ENCODE measurements at places on chromosomes 5 and 9. TPM values are rescaled to one million over a fixed set of nuclear protein-coding genes. Genes with fewer than 3 reads are reported as not detected.

DNA sequence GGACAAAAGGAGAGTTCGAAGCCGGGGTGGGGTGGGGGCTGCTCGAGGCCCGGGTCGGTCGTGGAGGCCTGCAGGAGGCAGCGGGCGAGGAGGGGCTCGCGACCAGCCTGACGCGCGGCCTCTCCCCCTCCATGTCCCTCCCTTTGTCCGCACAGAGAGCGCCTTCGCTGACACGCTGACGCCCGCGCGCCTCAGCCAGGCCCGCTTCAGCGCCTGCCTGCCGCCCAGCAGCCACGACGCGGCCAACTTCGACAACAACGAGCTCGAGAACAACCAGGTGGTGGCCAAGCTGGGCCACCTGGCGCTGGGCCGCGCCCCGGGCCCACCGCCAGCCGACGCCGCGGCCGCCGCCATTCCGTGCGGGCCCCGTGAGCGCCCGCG is 42.2 kb downstream of the NEURL1B start:
- no peak for ATAC-seq

DNA sequence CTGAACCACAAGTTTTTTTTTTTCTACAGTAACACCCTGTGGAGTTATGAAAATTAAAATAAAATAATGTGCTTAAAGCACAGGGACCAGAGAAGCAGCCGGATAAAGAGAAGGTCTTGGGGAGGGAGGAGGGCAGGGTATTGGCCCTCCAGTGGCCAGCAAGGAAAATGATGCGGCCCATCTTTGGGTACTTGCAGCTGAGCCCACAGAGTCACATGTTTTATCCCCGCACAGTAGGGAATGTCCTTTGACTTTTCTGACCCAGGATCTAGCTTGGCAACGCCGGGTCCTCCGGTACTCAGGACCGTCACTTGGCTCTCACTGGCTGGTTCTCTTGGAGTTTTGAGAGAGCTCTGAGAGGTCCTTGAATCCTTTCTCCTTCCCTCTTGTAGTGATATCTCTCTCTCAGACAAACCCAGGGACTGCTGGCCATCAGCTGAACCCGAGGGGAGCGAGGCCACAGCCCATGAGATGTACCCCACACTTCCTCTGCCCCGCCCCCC is 35.3 kb upstream of the HSPA9 start:
- ATAC-seq = no peak

DNA sequence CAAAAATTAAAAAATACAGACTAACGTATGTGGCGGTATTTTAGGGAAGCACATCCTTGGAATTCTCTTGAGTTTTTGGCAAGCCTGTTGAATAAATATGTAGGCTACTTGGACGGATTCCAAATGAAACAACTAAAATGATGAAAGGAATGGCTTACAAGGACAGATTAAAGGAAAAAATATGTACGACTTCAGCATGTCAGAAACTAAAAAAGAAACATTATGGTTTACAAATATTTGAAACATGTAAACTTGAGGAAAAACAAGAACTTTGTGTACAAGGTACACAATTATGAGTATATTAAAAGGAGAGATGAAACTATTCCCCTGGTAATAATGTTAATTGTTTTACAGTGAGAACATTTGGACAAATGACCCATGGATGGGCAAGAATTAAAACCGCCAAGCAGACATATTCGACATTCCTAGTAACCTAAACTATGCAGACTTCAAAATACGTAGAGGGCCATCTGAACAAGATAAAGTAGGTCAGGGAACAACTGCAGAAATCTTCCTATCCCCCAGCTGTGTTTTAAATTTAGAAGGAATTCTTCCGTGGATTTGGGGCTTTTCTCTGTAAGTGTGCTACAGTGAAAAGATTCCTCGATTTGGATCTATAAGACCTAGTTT is 12.5 kb downstream of the EDIL3 start:
- ATAC-seq = peak; percentile 29

DNA sequence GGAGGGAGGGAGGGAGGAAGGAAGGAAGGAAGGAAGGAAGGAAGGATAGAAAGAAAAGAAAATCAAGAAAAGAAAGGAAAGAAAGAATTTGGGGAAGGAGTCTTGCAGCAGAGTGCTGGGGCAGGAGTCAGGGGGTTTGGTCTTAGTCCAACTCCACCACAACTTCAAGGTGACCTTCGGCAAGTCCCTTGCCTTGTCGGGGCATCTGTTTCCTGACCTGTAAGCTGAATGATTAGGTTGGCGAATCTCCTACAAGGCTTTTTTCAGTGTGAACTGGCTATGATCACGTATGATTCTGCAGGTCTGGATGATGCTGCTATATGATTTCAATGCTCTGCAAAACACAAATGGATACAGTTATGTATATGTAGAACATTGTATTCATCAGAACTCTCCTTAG is 20.1 kb downstream of the SMIM23 start:
- no peak for ATAC-seq

- ATAC-seq = peak; percentile 95
These were observed 227.0 kb downstream of the PDE4D start for GRCh38 chr5:59666440-59667068.

DNA sequence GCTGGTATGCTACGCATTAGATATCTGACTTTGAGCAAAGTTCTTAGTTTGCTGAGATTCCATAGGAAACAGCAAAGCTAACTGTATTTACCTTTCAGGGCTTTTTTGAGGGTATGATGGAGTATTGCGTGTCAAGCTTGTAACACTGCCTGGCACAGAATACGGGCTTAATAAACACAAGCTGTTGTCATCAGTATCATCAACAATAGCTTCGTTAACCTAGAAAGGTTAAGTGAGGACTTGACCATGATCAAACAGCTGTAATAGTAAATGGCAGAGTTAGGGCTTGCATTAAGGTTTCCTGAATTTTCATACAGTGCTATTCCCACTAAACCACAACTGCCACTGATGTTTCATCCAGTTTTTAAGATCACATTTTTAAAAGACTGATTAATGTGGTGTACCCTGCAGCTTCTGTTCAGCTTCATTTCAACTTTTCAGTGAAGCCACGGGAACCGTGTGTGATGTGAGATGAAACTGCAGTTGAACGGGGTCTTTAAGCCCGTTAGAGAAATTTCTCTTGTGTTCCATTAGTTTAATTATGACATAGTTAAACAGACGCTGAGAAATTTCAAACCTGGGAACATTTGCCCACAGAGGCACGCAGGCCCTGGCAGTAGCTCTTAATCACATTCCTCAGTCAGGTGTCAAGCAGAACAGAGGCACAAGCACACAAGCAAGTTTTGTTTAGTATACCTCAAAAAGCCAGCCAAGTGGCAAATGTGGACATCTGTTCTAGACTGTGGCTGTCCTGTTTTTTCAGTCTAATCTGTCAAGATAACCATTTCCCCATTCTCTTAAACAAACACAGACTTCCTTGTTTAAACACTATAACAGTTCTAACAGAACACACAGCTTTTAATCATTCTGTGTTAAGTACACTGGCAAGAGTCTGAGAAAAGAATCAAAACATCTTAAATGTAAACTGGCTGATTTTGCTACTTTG is 147.1 kb downstream of the ZNF608 start:
- peak; percentile 67 for ATAC-seq

GRCh38 chr5:178341091-178341850 is 108.7 kb upstream of the PHYKPL start:
- ATAC-seq = no peak

- ATAC-seq = no peak
These were observed 18.7 kb upstream of the TGFBR1 start for GRCh38 chr9:99085949-99086948.

DNA sequence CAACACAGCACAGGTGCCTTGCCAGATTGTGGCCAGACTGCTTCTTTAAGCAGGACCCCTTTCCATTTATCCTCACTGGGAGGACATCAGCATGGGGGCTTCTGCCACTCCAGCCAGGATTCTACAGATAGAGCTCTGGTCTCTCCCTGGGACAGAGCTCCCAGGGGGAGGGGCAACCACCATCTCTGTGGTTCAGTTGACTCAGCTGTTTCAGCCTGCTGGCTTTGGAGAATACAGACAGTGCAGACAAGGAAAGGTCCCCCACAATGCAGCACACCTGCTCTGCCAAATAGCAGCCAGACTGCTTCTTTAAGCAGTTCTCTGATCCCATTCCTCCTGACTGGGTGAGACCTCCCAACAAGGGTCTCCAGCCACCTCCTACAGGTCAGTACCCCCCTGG is 132.8 kb downstream of the OR2K2 start:
- no peak for ATAC-seq

Gene NUDT2
- 25.2 TPM for total RNA-seq

Gene MPDZ
- 23.6 TPM for total RNA-seq

Gene SLC6A18
- not detected for total RNA-seq

Gene PHF24
- 0.19 TPM for total RNA-seq

Gene PGGT1B
- total RNA-seq = 13.8 TPM

Gene ANKRD31
- 0.29 TPM for total RNA-seq
